CD4-positive, alpha-beta T cell treated with Interferon alpha-2 for 1 hour (primary cell): ENCODE measurements at places on chromosomes 6 and 20.

DNA sequence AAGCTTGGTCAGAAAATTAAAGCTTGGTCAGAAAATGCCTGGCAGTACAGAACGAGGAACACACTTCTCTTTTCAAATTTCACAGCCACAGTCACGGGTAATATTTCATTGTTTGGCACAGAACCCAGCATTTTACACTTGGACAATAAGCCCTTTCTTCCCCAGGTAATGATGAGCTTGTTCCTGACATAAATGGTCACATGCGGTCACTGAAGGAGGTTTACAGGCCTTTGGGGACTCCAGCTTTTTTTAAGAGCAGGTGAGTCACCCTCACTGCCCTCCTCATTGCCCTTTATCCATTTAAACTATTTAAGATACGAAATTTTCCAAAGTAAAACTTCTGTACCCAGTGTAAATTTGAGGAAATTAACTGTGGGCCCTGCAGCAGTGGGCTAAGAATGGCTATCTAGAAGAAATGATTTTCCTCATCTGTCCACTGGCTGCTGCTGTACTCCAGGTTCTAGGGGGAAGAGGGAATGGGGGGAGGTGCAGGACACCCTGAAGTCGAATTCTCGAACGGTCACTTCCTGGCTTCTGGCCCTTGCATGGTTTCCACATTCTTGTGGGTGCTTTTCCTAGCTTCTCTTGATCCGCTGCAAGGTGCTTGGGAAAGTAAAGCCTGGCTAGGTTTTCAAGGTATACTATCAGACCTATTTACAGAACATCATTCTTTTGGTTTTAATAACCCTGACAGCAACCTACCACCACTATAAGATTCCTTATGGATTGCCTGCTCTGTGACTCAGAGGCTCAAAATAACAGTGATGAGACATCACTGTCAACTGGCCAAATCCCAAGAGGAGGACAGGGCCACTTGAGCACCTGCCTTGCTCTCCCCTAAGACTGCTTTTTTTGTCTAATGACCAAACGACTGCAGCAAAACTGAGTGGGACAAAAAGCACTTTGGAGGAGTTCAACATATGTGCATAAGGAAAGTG lies 75.8 kb downstream of the PREP start:
- no peak for DNase-seq

DNA sequence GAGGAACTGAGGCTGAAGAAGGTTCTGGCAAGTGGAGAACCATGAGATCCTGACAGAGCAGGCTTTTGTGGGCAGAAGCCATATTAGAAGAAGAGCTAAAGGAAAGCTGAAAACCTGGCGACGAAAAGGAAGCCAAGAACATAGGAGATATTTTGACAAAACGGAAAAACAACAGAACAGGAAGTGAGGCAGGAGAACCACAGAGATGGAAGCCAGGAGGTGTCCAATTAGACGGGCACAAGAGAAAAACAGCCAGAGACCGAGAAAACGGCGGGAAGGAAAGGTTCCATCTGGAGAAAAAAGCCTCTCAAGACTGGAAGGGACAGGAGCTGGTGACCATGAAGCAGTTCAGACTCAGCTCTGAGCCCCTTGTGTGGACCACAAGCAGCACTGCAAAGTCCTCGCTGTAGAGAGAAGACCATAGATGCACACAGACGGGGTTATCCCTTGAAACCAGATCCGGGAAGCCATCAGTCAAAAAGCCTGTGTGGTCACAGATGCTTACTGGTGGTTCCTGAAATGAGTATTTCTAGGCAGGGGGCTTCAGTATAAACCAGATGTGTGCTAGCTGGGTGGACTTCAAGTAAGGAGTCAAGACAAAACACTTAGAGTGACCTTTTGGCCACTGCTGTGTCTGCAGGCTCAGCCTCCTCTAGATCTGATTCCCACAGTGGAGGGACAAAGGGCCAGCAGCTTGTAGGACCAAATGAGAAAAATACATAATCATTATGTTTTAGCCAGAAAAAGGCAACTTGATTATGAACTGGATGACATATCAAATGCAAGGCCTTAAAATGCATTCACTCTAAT lies 30.7 kb downstream of the SSR1 start:
- DNase-seq: no peak

DNA sequence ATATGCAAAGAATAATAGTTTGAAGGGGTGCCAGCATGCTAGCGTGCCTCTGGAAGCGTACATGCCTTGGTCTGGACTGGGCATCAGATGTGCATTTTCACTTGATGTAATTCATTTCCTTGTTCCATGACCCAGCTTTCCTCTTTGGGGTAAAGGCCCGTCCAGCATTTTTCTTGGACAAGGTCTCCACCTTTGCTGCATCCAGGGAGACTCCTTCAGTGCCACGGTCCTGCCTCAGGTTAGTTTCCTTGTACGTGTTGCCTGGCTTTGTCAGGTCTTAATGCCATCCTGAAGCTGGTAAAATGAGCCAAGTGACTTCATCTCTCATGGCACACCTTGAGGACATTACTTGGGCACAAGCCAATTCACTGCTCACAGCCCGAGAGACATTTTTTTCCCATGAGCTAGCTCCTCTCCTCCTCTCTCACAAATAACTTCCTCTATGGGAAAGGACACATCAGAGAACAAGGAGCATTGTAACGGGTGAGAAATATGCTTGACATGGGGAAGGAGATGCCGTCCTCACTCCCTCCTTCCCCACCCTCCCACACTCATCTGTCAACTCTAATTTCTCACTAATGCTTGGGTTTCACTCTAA lies 23.9 kb downstream of the EDN1 start:
- DNase-seq: no peak

DNA sequence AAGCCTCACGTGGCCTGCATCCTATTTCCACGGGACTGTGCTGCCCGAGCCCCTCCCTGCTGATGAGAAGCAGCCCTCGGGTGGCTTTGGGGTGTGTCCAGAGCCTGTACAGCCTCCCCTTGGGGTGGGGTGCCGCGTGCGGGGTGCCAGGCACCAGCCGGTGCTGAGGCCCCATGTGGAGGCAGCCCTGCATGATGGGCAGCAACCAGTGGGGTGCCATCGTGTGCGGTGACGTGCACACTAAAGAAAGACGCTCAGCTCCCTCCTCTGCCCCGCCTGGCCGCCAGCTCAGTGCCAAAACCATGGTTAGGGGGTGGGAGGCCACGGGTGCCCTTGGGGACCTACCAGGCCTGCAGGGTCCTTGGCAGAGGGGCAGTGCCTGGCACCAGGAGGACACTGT lies 26.2 kb downstream of the NTSR1 start:
- DNase-seq: no peak

GRCh38 chr20:46188866-46189541 lies 70.9 kb downstream of the CD40 start:
- DNase-seq: no peak

- DNase-seq: no peak
These were observed 260.0 kb downstream of the ERMARD start for GRCh38 chr6:170011204-170012036.

DNA sequence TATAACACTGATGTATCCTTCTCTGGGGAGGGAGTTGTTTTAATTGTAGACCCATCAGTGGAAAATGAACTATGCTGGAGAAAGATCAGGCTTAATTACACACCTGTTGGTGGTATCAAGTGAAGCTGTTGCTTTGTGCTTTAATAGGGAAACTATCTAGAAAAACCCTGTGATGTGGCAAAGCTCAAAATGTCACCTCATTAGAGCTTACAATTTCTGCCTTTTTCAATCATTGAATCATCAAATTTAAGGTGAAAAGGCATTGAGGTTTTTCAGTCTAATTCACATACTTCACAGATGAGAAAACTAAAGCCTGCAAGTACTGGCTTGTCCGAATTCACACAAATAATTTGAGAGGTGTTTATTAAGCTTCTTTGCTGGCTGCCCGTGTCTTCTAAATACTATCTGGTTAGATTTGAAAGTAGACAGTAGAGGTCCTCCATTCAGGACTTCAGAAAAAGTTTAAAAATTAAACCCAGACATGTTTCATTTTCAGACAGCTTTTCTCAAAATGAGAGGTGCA lies 143.3 kb upstream of the MAP3K7 start:
- no peak for DNase-seq

DNA sequence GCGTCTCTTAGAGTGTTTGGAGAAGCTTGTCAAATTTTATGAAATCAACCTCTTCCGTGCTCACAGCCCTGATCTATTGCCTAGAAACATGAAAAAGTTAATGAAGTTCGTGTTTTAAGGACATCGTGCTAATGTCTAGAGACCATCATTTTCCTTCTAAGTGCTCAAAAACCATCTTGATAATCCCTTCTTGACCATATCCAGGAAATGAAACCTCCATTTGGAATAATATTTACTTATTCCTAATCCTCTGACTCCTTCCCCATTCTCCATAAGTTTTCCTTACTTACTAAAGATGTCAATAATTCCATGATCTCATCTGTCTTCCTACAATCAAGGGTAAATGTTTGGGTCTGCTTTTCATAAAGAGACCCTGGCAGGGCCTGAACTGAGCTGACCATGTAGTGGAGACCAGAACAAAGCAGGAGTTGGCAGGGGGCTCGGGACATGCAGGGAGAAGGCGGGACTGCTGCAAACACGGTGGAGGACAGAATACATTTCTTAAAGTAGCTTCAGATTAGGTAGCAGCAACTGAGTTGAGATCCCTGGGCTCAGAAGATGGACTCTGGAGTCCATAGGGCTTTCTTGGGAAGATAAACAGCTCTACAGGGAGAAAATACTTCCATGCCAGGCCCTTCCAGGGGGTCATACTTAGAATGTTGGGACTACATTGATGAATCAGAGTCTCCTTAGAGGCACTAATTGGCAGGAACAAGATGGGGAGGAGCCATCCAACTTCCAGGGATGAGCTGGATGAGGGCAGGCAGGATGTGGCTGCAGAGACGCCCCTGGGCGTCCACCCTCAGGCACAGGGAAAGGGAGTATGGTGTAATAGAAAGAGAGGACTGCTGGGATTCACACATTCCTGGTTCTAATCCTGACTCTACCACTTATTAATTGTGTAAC lies 100.7 kb downstream of the RIN2 start:
- no peak for DNase-seq

DNA sequence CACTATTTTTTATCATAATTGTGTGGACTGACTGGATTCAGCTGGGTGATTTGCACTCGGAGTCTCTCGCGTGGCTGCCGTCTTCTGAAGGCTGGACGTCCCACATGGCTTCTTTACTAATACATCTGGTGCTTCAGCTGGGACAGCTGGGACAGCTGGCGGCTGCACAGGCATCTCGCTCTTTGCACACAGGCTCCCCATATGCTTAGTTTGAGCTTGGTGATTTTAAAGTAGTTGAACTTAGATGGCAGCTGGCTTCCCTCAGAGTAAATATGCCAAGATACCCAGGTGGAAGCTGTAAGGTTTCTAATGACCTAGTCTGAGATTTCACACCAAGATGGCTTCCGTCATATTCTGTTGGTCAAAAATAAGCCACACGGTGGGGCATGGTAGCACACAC lies 38.7 kb upstream of the PPP1R3G start:
- DNase-seq: no peak
